ENCODE measurements at places on chromosomes 2 and 18.
A peak's percentile ranks its signal among the peaks of the same experiment; 100 is the strongest.

GRCh38 chr2:68188831-68189230 lies 31.1 kb downstream of the PNO1 start:
- no peak for DNase-seq

- no peak for DNase-seq
Observed at GRCh38 chr18:21472741-21473140, 127.8 kb downstream of the ESCO1 start.

DNA sequence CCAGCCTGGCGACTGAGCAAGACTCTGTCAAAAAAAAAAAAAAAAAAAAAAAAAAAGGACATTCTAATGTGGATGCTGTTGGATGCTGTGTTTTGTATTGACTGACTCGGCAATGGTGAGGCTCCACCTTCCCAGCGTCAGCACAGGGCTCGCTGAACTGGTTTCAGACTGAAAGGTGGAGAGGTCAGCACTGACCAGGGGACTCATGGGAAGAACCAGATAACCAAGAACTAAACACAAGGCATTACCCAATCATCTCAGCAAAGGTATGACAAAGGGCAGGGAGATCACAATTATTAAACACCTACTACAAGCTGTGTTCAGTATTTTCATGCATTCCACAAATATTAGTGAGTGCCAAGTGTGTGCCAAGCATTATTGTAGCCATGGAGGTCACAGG lies 103.2 kb downstream of the LRATD1 start:
- DNase-seq: no peak

DNA sequence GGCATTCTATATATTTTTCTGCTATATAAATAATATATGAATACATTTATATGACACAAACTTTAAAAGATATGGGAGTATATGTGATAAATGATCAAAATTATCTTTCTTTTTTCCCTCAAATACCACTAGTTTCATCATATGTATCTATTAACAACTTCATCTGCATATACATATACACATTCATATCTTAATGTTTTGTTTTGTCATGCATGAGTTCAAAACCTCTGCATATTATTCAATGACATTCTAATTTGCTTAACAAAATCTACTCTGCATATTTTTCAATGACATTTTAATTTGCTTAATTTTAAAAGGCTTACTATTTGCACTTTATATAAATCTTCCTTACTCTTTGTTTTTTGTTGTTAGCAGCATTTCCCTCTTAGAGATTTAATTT lies 276.2 kb downstream of the PIK3C3 start:
- DNase-seq: no peak

DNA sequence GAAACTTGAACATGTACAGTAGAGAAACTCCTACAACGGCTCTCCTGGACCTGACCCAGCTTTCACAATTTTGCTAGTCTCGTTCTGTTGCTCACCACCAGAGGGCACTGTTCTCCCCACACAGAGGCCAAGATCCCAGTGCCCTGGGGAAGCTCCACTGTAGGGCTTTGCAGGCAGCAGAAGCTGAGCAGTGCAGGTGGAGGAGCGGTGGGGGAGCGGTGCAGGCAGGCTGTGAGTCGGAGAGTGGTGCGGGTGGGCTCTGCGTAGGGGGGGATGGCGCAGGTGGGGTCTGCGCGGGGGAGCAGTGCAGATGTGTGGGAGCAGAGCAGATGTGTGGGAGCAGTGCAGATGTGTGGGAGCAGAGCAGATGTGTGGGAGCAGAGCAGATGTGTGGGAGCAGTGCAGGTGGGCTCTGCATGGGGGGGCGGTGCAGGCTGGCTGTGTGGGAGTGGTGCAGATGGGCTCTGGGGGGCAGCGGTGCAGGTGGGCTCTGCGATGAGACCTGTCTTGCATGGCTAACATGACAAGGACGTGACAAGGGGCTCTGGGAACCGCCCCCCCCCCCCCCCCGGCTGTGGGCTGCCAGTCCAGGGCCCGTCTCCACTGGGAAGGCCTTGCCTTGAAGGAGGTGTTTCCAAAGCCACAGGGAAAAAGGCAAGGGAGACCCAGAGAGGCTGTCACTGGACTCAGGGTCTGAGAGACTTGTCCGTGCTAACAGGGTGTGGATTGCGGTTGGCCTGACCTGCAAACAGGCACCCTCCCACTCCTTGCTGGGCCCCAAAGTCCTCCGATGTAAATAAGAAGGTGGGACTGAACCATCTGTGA lies 7.3 kb downstream of the CYS1 start:
- peak; percentile 92 for DNase-seq

- no peak for DNase-seq
Observed at GRCh38 chr18:43879415-43879814, 602.1 kb upstream of the SYT4 start.

DNA sequence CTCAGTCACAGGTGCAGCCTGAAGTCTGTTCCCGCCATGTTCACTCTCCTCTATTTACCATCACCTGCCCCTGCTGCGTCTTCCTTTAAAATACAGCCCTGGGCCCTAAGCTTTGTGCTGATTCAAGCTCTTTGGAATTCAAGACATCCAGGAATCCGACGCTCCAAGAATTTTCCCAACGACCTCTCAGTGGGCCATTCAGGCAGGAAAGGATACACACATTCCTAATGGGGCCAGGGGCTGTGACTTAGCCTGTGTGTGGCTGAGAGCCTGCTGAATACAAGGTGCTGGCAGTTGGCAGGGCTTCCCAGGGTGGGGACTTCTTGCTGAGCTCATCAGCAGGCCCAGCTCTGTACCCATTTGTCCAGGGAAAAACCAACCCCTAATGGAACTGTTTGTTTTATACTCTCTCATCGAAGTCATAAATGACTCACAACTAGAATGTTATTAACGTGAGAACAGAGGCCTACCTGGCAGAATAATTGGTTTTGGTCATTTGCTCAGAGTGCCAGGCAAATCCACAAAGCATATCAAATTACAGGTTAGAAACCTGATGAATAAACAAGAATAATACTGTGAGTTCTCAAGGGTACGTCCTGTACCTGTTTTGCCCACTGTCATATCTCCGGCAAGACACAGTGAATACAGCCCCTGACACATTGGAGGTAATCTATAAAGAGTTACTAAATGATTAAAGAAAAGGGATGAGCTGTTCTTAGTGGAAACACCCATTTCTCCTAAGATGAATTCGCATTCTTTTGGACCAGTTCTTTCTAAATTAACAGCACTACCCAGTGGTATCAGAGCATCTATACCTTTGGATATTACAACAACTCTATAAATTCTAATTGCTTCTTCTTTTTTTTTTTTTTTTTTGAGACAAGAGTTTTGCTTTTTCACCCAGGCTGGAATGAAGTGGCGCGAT lies 12.6 kb upstream of the KCMF1 start:
- DNase-seq: peak; percentile 68

GRCh38 chr2:222448748-222449181 lies 24.4 kb downstream of the SGPP2 start:
- peak; percentile 85 for DNase-seq

DNA sequence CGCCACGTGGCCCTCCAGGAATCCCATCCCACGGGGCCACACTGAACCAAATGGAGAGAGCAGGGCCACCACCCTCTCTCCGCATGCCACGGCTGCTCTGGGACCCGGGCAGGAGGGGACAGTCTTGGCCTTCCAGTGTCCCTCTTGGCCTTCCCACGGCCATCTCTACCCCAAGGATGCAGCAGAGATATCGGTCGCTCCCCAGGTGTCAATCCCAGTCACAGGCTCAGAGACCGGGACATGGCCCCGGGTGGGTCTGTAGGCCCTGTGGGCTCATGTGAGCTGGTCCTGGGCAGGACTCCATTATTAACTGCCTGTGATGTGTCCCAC lies 15.3 kb downstream of the CAPN10 start:
- DNase-seq: no peak

- peak; percentile 50 for DNase-seq
Observed at GRCh38 chr2:185757356-185757755, 18.8 kb downstream of the FSIP2 start.

- DNase-seq: no peak
Observed at GRCh38 chr2:12479065-12479601, 237.6 kb upstream of the TRIB2 start.

DNA sequence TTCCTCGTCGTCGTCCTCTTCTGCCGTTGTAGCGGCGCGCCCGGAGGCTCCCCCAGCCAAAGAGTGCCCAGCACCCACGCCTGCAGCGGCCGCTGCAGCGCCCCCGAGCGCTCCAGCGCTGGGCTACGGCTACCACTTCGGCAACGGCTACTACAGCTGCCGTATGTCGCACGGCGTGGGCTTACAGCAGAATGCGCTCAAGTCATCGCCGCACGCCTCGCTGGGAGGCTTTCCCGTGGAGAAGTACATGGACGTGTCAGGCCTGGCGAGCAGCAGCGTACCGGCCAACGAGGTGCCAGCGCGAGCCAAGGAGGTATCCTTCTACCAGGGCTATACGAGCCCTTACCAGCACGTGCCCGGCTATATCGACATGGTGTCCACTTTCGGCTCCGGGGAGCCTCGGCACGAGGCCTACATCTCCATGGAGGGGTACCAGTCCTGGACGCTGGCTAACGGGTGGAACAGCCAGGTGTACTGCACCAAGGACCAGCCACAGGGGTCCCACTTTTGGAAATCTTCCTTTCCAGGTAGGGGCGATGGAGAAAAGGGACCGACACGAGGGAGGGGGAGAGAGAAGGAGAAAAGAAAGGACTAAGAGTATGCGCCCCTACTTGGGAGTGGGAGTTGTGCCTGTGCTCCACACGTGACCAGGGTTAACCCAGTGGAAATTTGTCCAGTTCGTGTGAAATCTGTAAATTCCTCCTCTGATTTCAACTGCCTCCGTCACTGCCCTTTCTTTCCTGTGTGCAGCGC lies 800 bp downstream of the HOXD13 start:
- no peak for DNase-seq

- no peak for DNase-seq
Observed at GRCh38 chr2:140990416-140990815, 1140.4 kb downstream of the LRP1B start.
